ENCODE measurements at places on chromosomes 7 and 10.

DNA sequence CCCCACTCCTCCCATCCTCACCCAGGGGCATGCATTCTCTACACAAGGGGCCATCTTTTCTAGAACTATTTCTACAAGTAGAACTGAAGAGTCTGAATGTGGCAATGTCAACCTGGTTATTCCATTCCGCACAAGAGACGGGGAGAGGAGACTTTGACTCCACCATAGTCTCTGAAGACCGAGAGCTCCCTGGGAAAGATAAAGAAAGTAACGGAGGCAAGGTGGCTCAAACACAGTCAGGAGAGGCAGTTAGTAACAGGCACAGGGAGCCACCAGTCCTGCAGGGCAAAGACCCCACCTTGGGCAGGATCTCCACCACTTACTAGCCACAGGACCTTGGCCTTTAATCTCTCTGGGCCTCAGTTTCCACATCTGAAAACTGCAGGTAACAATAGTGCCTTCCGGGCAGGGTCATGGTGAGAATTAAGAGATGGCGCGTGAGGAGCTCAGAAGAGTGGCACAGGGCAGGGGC is 100.3 kb downstream of the TNS3 start:
- no peak for DNase-seq
- peak overlapping the region; percentile 98 for H3K27ac ChIP-seq
- no peaks in the 10 kb centered on the region for H3K36me3 ChIP-seq
- H3K4me1 ChIP-seq: peaks cover 35% of the 10 kb centered on the region
- no peak overlapping the region for H3K4me3 ChIP-seq
- H3K27me3 ChIP-seq: no peaks in the 10 kb centered on the region

- DNase-seq: no peak
- H3K4me3 ChIP-seq: no peak overlapping the region
- peaks cover 6% of the 10 kb centered on the region for H3K36me3 ChIP-seq
- no peaks in the 10 kb centered on the region for H3K27me3 ChIP-seq
- no peaks in the 10 kb centered on the region for H3K4me1 ChIP-seq
Observed at GRCh38 chr10:59852670-59853069, 53.7 kb downstream of the CCDC6 start.

- no peak overlapping the region for H3K4me3 ChIP-seq
- no peaks in the 10 kb centered on the region for H3K27me3 ChIP-seq
- H3K4me1 ChIP-seq: peaks cover 4% of the 10 kb centered on the region
- no peak for DNase-seq
- no peak overlapping the region for H3K27ac ChIP-seq
Observed at GRCh38 chr7:99719996-99720769, 14.8 kb downstream of the CYP3A7 start.

DNA sequence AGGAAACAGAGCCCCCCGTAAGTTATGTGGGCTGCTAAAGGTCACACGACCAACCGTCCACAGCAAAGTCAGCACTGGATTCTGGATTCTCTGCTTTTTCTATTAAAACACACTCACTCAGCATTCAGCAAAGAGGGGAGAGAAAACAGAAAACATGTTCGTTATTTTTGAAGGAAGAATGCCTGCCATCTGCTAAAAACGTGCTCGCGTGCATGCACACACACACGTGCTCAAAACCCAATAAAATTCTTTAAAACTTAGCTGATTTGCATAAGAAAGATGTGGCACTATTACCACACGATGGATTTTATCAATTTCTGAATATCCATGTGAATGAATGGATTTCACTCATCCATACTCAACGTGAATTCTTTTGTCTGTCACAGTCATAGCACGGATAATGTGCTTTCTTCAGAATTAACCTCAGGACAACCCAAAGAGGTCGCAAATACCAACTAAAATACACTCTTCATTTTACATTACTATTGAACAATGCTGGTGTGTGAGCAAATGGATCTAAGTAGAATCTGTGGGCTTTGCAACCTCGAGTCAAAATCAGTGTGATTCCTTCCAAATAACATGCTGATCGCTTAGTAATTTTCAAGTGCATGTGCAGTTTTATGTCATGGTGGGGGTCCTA is 40.8 kb downstream of the NRP1 start:
- no peaks in the 10 kb centered on the region for H3K27me3 ChIP-seq
- no peak for DNase-seq
- no peak overlapping the region for H3K4me3 ChIP-seq
- H3K4me1 ChIP-seq: peaks cover 23% of the 10 kb centered on the region
- H3K27ac ChIP-seq: no peak overlapping the region

DNA sequence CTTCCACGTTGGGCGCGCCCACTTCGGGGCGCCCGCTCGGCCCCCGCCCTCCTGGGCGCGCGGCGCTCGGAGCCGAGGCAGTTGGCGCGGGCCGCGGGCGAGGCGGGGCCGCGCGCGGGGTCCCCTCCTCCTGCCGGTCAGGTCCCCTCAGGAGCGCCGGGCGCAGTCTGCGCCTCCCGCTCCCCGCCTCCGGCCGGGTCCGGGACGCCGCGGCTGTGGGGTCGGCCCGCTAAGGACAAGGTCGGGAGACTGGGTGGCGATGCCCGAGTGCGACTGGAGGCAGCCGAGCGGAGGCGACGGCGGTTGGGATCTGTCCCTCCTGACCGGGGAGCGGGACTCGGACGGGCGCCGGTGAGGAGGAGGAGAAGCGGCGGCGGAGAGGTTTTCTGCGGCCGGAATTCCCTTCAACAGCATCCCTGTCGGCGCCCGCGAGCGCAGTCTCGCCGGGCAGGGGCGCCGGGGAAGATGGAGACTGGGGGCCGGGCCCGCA is at the start of gene ATRNL1:
TSS of gene ATRNL1 (plus strand) at position 80 of the 490 bp plus-strand sequence. CDS start at position 466, 386 bp downstream.
- peak within 1 kb of the TSS; percentile 81 for H3K4me3 ChIP-seq
- peak; percentile 11 for DNase-seq
- H3K27me3 ChIP-seq: peaks cover 40% of the 10 kb centered on the region
- peak within 1 kb of the TSS; percentile 94 for H3K27ac ChIP-seq
- no peaks in the 10 kb centered on the region for H3K4me1 ChIP-seq

DNA sequence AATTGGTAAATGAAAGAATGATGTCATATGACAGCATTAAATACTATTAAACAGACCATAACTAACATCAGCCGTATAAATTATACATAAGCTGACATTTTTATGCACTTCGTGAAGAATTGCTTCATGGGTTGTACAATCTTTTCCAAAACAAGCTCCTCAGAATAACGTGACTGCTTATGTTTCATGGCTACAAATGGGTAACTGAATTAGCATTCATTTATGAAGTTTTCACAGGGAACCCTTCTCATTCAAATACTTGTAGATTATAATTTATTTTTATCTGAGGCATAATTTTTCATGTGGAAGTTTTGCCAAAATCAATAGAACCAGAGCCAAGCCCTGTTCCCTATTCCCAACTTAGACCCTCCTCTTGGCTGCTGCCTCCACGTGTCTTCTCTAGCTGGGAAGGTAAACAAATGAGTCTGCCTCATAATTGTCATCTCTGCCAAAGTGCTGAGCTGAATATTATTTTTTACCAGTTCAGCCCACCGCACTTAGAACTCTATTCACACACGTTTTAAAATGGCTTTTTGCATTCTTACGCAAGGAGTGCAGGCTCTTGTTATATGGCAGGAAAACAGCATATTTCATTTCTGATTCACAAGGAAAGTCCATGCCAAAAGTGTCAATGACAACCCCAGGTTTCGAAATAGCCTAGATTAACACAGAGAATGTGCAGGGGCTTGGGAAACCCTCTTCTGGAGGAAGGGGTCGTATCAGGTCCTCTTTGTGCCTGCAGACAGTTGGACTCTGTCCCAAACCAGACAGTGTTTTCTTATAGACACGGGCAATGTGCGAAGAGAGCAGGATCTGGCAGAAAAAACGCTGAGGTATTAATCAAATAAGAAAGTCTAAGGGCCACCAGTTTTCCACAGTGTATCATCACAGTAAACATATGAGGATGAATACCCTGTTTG is 370.7 kb upstream of the MGMT start:
- no peaks in the 10 kb centered on the region for H3K4me1 ChIP-seq
- H3K27ac ChIP-seq: no peak overlapping the region
- no peak overlapping the region for H3K4me3 ChIP-seq
- peaks cover 3% of the 10 kb centered on the region for H3K27me3 ChIP-seq
- DNase-seq: peak; percentile 99

DNA sequence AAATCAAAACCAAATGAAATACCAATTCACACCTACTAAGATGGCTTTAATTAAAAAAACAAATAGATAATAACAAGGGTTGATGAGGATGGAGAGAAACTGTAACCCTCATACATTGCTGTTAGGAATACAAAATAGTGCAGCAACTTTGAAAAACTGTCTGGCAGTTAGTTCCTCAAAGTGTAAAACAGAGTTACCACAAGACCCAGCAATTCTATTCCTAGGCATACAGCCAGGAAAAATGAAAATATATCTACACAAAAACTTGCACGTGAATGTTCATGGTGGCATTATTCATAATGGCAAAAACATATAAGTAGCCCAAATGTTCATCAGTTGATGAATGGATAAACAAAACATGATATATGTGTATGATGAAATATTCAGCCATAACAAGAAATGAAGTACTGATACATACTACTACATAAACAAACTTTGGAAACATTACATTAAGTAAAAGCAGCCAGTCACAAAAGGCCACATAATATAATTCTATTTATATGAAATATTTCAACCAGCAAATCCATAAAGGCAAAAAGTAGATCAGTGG is 83.5 kb downstream of the BRAF start:
- no peaks in the 10 kb centered on the region for H3K36me3 ChIP-seq
- no peak overlapping the region for H3K27ac ChIP-seq
- no peaks in the 10 kb centered on the region for H3K4me1 ChIP-seq
- no peak for DNase-seq
- no peaks in the 10 kb centered on the region for H3K27me3 ChIP-seq
- no peak overlapping the region for H3K4me3 ChIP-seq

DNA sequence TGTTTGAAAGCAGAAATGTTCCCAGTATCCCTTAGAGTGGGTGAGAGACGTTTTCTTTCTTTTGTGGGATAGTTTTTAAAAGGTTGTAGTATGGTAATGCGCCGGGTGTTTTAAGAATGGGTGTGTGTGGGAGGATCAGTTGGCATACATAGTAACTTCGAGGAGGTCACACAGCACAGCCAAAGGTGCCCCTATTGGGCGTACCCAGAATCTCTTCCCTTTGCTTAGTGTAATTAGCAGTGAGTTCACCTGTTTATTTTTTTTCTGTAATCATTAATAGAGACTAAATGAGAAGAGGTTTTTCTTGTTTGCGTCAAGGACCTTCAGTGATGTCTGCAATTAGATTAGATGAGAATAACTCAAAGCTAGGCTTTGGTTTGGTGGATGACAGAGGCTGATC is 1.5 kb downstream of the PLEKHA8 start:
- peak overlapping the region; percentile 88 for H3K4me3 ChIP-seq
- H3K27me3 ChIP-seq: no peaks in the 10 kb centered on the region
- peak overlapping the region; percentile 87 for H3K27ac ChIP-seq
- peaks cover 34% of the 10 kb centered on the region for H3K4me1 ChIP-seq

- H3K4me1 ChIP-seq: no peaks in the 10 kb centered on the region
- H3K27me3 ChIP-seq: no peaks in the 10 kb centered on the region
- DNase-seq: no peak
- H3K27ac ChIP-seq: no peak overlapping the region
Observed at GRCh38 chr7:46855851-46856250, 726.1 kb downstream of the TNS3 start.

DNA sequence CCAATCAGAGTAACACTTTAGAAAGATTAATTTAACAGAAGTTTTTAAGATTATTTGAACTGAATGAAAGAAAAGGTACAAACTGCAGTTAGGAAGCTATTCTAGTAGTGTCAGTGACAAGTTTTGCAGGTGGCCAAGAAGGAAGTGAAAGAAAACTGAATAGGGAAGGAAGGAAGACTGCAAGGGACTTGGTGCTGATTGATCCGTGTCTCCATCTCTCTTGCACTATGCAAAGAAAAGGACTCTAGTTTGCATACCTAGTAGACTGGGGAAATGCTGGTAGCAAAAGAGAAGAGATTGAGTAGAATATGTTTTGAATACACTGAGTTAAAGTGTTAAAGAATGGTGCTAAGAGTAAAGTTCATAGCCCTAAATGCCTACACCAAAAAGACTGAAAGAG is 33.0 kb downstream of the OR6V1 start:
- no peak overlapping the region for H3K4me3 ChIP-seq
- DNase-seq: no peak
- H3K4me1 ChIP-seq: no peaks in the 10 kb centered on the region

DNA sequence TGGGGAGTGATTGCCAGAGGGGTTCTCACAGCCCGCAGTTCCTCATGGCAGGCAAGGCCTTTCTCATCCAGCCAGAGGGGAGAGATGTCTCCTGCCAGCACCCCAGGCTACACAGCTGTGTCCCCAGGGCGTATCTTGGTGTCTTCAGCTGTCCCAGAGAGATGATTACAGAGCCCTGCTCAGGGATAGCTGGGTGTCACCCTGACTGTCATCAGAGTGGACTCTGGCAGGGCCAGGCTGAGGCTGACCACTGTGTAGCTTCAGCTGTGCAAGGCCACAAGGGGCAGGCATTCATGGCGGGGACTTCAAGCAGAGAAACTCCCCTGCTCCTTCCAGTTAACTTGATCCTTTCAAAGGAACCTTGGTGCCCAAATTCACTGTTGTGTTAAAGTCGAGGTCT is 124.2 kb downstream of the RGS10 start:
- peaks cover 9% of the 10 kb centered on the region for H3K4me1 ChIP-seq
- no peaks in the 10 kb centered on the region for H3K36me3 ChIP-seq
- no peak overlapping the region for H3K27ac ChIP-seq
